Activated naive CD8-positive, alpha-beta T cell treated with anti-CD3 and anti-CD28 coated beads, Interleukin-2, amount 50 U/mL, for 24 hours (primary cell): ENCODE measurements at places on chromosomes 3 and 15.
A peak's percentile ranks its signal among the peaks of the same experiment; 100 is the strongest.

GRCh38 chr3:17577796-17578520, 164.5 kb downstream of the TBC1D5 start:
- no peak for DNase-seq

DNA sequence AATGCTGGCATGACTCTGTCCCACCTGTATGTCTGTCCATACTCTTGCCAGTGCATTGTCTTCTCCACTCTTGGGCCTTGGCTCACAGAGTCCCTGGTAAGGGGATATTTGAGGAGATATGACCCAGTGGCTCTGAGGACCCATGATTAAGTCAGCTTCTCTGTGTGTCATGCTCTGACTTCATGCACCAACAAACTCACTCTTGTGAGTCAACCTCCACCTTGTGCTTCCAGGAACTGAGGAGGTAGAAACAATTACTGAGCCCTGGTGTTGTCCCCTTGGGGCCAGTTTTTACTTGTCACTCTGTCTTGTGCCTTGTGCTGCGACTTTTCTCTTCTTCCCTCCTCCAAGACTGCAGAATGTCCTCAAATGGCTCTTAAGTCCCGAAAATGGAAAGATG, 127.1 kb downstream of the ABHD5 start:
- no peak for DNase-seq

GRCh38 chr15:28943146-28943545, 57.4 kb downstream of the APBA2 start:
- DNase-seq: no peak

GRCh38 chr15:85063088-85063487, 81.4 kb downstream of the PDE8A start:
- no peak for DNase-seq

DNA sequence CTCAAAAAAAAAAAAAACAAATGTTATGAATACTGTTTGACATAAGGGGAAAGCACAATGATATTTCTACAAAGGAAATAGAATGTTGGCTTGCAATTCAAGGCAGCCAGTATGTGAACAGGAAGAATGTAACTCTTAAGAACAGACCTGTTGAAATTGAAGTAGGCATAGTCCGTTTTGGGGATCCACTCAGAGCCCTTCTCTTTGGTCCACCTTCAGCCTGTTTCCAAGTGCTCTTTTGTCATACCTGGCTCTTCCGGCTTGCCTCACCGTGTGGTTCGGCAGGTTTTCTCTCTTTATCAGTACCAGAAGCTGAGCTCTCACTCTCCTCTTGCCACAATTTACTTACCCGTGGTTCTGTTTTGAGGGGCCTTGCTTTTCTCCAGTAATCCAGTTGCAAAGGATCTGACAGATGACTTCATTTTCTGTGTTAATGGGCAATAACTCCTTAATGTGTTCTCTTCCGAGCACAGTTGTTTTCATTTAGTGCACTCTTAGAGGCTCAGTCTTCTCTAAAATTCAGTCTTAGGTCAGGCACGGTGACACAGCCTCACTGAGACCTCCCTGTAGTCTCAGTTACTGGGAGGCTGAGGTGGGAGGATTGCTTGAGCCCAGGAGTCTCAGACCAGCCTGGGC, 6.7 kb downstream of the ABHD17C start:
- no peak for DNase-seq

- peak; percentile 87 for DNase-seq
These were observed at the start of gene PLS1 for GRCh38 chr3:142595951-142596725. Gene PLS1 (plus strand): TSS chr3:142596393. CDS start chr3:142664238, 67,845 bp downstream.

- no peak for DNase-seq
These were observed 183.5 kb downstream of the TBL1XR1 start for GRCh38 chr3:177013681-177014280.

- no peak for DNase-seq
These were observed 135.5 kb upstream of the KCNH8 start for GRCh38 chr3:19012846-19013245.

- DNase-seq: no peak
These were observed 18.3 kb upstream of the RFX7 start for GRCh38 chr15:56261854-56262509.

GRCh38 chr3:55818485-55818884, 331.4 kb upstream of the WNT5A start:
- no peak for DNase-seq

GRCh38 chr3:118505784-118506183, 528.9 kb downstream of the IGSF11 start:
- DNase-seq: no peak

- no peak for DNase-seq
These were observed 57.0 kb downstream of the TMCC1 start for GRCh38 chr3:129836381-129837064.

DNA sequence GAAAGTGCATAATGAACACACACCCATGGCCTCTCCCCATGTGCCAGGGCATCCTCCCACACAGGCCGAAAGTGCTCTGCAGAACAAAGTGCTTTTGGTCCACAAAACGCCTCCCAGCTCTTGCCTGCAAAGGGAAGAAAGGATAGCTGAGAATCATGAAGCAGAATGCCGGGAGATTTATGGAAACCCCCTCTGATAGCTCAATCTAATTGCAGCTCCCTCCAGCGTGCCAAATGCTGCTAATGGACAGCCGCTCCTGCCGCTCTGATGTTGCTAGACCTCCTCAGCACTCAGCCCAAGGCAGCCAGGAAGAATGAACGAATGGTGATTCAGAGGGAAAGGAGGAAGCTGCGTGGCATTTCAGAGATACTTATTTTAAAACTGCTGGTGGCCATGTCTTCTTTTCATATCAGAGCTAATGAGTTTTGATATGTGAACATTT, 145.3 kb downstream of the TJP1 start:
- no peak for DNase-seq

GRCh38 chr3:86711634-86712033, 279.3 kb downstream of the VGLL3 start:
- no peak for DNase-seq
